NAMALWA (cell line): ENCODE measurements at places on chromosomes 3 and 15.
A peak's percentile ranks its signal among the peaks of the same experiment; 100 is the strongest.

DNA sequence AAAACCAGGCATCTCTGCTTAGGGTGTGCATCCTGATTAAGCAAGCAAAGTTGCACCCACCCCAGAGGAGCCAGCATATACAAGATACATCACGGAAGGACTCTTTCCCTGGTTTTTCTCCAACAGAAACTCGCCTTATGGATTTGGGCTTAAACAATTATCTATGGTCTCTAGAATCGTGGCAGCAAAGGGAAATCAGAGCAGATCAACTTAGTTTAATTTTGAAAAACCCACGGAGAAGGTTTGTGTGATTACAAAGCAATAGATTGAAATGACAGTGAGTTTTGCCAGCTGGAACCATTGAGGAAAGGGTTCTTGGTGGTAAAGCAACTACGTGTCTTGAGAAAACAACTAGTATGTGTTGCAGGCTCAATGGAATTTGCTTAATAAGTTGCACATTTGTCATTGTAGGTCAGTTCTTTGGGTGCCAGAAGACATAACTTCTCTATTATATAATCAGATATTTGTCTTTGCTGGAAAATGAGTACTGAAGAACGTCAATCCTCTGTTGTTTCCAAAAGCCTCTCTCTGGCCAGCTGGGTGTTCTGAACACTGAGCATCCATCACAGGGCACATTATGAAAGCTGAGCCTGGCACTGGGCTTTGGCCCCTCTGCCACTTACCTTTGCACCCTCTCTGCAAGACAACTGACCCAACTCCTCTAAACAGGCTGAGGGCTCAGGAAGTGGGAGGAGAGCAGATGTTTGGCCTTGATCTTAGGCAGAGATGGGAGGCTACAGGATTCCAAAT, 75.7 kb upstream of the FBN1 start:
- no peak for DNase-seq

DNA sequence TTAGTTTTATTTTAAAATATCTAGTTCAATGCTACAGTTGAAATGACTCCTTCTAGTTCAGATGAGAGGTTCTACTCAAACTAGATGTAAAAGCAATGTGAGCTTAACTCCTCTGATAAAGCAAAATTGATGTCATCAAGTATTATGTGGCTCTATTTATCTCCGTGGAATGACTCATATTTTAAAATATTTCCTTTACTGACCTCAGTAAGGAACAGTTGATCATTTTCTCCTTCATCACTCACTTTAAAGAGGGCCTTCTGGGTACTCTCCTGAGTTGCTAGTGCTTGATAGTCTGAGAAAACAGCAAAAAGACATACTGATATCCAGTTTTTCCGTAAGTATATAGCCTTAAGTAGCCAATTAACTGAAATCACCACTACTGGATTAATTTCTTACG, 1099.3 kb downstream of the ROBO2 start:
- no peak for DNase-seq

DNA sequence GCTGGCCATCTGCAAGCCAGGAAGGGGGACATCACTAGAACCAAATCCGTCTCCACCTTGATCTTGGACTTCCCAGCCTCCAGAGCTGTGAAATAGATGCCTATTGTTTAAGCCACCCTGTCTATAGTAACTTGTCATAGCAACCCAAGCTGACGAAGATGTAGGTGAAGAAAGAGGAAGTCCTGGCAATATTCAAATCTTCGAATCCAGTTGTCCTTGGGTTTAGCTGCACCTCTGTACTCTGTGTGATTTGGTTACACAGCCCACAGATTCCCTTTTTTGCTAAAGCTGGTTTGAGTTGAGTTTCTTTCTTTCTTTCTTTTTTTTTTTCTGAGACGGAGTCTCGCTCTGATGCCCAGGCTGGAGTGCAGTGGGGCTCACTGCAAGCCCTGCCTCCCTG, 68.0 kb upstream of the XCR1 start:
- DNase-seq = peak; percentile 70

DNA sequence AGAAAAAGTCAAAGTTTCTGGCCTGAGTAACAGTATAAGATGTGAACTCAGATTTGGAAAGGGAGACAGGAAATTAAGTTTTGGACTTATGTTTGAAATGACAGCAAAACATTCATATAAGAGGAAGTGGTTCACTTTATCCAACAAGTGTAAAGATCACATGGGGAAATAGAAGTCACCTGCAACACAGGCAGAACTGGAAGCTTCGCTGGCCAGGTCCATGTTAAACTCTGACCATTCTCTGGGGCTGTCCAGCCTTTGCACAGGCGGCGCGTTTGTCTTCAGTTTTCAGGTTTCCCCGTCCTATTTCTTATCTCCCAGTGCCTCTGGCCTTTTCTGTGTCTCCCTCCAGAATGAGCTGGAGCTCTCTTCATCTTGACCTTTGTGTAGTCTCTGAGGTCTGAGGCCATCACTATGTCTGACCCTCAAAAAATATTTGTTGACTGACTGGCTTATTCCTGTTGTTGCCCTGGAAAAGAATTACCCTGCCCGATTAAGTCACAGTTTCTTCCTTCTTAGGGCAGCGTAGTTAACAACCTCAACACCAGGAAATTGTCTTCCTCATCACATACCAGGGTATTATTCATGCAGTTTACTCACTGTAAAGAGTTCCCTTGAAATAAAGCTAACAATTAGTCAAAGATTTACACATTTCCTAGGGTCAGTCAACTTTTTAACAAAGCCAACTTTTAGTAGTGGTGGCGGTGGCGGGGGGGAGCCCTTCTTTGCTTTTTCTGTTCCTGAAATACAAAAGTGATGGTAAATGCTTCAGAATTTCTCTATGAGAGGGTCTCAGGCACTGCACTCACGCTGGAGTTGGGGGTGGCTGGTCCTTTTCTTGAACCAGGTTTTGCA, 959 bp upstream of the RASA2 start:
- peak; percentile 45 for DNase-seq

- DNase-seq = no peak
These were observed 448.9 kb upstream of the KCNMB2 start for GRCh38 chr3:178087376-178087775.

DNA sequence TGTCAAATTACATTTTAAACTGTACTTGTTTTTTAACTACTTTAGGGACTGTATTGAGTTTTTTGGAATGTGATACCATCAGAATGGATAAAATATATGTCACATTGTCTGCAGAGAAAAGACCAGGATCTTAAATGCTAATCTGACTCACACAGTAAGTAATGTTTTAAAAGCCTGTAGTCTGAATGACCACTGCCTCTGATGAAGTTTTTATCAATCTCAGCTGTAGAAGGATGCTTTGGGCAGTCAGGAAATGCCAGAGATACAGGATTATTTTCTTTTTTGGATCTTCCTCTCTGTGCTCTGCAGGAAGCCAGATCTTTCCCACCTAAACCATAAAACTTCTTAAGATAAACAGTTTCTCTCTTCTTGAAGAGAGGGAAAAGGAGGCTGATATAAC, 73.1 kb upstream of the PRTG start:
- DNase-seq = no peak

- DNase-seq = no peak
These were observed 2.0 kb upstream of the CILP start for GRCh38 chr15:65213241-65213640.

- no peak for DNase-seq
These were observed 7.1 kb downstream of the SIAH2 start for GRCh38 chr3:150755902-150756301.

DNA sequence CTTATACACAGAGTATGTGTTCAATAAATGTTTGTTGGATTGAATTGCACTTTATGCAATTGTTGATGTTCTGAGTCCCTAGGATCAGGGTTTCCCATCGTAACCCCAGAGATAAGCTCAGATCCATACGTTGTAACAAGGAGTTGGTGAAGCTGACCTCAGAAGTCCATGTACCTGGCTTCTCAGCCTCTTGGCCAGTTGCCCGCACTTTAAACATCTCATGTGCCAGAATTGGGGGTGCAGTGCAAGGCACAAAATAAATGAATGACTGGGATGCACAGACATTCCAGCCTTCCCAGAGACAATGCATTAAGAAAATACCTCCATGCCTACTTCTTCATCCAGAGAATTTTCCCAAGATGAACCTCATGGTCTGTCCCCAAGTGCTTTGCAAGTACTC, 142.9 kb upstream of the IL12A start:
- DNase-seq = no peak

GRCh38 chr3:33171580-33171979, 47.0 kb downstream of the SUSD5 start:
- DNase-seq = peak; percentile 10

DNA sequence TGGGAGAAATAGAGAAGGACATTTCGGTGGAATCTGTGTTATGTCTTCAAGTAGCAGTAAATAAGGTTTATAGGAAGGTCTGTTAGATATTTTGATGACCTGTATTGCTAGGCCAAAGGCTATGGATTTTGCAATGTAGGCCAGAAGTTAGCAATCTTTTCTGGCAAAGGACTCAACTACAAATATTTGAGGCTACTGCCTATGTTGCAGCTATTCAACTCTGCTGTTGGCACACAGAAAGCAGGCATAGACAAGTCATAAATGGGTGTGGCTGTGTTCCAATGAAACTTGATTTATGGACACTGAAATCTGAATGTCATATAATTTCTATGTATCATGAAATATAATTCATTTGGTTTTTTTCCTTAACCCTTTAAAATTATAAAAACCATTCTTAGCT, 438.7 kb upstream of the C2CD4B start:
- DNase-seq = no peak

GRCh38 chr3:116020989-116021388, 397.7 kb downstream of the GAP43 start:
- no peak for DNase-seq

- DNase-seq = no peak
These were observed 12.3 kb upstream of the CLDN16 start for GRCh38 chr3:190375671-190376070.

DNA sequence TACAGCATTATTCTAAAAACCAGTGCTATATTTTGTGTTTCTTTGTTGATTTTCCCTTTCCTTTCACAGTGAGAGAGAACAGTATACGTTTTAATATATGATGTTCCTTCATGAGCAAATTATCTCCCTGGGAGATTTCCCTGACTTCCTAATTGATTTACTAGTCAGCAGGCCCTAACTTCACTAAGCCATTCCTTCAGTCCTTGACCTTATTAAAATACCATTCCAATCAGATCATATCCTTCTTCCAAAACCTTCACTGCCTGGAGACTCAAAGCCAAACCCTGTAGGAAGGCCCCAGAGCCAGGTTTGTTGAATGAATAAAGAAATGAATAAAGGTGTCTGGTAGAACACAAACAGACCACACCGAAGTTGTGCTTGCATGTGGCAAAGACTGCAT, 43.8 kb upstream of the ARHGEF3 start:
- DNase-seq = no peak

DNA sequence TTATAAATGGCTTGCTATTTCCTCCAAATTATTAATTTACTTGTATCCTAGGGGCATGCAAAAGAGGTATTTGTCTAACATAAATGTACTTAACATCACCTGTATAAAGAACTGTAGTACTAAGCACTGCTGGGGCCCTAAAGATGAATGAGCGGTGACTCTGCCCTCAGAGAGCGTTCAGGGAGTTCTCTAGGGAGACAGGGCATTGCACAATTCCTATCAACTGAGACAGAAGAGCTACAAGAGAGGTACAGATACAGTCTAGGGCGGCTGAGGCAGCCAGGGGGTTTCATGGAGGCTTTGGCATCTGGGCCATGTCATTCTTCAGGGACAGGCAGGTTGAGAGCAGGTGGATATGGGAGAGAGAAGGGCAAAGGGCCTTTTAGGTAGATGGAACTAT, 39.9 kb upstream of the PARL start:
- DNase-seq = no peak

DNA sequence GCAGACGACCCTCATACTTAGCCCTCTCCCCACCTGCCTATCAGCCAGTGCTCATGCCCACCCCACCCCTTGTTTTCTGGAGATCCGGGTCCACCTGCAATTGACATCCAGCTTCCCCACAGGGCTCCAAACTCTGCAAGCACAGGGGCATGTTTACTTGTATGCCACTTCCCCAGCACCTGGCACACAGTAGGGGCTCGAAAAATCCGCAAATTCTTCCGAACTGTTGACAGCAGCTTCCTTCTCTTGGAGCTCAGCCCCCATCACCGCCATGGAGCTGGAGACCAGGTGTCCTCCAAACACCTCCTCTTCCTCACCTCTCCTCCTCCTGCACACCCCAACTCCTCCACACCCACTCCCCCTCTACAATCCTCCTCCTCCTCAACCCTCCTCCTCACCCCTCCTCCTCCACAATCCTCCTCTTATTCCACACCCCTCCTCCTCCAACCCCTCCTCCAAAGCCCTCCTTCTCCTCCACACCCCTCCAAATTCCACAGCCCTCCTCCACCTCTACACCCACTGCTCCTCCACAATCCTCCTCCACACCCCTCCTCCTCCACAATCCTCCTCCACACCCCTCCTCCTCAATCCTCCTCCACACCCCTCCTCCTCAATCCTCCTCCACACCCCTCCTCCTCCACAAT, 70.4 kb upstream of the BLM start:
- DNase-seq = no peak

- no peak for DNase-seq
These were observed 32.1 kb downstream of the ABHD17C start for GRCh38 chr15:80727196-80727595.

- no peak for DNase-seq
These were observed 16.0 kb downstream of the TKT start for GRCh38 chr3:53239800-53240199.

GRCh38 chr3:117628823-117629291, 919.3 kb downstream of the TUSC7 start:
- no peak for DNase-seq

DNA sequence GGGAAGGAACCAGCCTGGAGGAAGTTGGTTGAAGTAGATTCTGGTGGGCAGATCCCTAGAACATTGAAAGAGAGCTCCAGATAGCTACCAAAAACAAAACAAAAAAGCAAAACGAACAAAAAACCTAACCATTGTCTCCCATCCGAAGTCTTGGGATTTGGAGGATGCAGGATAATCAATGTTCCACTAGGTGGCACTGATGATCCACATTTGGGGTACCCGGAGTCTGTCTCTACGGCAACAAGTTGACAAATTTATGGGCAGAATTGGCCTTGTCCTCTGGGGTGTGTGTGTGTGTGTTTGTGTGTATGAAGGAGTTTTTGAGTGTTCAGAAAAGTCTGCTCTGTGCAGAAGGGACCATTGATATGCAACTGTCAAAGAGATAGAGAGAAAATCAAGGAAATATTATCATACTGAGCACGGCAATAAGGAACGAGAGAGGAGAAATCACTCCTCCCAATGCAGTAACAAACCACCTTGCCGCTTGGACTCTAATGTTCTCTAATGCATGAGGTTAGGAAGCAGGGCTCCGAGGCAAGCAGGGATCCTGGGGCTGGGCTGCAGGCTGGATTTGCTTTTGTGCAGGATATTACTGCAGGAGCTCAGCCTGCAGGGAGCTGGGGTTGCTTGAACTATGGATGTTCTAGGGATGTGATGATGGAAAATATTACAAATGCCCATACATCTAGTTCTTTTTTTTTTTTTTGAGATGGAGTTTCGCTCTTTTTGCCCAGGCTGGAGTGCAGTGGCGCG, 59.8 kb upstream of the KLHL25 start:
- peak; percentile 83 for DNase-seq

GRCh38 chr3:112973325-112974177, 1.4 kb downstream of the CD200R1 start:
- peak; percentile 14 for DNase-seq

GRCh38 chr15:85929786-85930185, 135.1 kb upstream of the KLHL25 start:
- no peak for DNase-seq

- DNase-seq = no peak
These were observed 597.2 kb upstream of the ADAMTS9 start for GRCh38 chr3:65284961-65285360.
